ENCODE measurements at places on chromosomes 7 and 10. TPM values are rescaled to one million over a fixed set of nuclear protein-coding genes. Genes with fewer than 3 reads are reported as not detected.
A peak's percentile ranks its signal among the peaks of the same experiment; 100 is the strongest.

LGI1 gene
- total RNA-seq, result 174 TPM

PRSS1 gene
- not detected for total RNA-seq

FGFR2 gene
- 7.4 TPM for total RNA-seq

FERD3L gene
- total RNA-seq, result 0.96 TPM

SPDYE1 gene
- not detected for total RNA-seq

SFTPA1 gene
- not detected for total RNA-seq

GRCh38 chr10:18421726-18422293 lies 229.6 kb downstream of the NSUN6 start:
- no peak overlapping the region for H3K27ac ChIP-seq
- H3K27me3 ChIP-seq, result no peaks in the 10 kb centered on the region
- H3K4me1 ChIP-seq, result no peaks in the 10 kb centered on the region

DNA sequence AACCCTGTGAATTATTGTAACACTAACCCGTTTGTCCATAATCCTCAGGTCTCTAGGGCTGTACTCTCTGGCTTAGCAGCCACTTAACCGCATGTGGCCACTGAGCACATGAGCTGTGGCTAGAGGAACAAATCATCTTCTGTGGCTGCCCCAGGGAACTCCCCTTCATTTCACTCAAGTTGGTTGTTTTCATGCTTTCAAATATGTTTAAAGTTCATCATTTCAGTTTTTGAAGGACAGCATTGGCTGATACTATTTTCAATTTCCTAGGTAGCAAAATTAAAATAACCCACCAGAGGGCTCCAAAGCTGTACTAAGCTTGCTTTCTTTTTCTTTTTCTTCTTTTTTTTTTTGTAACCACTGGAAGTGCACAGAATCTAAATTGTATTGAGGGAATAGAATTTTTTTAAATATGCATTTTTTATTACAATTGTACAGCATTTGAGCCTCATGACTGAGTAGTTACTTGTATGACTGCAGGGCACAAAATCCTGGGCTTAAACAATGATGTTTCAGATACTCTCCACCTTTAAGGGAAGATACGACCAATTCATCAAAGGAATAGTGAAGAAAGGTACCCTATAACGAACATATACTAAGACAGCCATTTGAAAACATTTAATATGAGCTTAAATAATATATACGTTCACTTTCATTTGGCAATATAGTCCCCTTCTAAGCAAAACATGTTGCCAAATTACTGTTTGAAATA lies 38.6 kb downstream of the MRC1 start:
- H3K4me3 ChIP-seq, result no peak overlapping the region
- H3K4me1 ChIP-seq, result no peaks in the 10 kb centered on the region
- no peak for DNase-seq
- no peak overlapping the region for H3K27ac ChIP-seq
- H3K36me3 ChIP-seq, result no peaks in the 10 kb centered on the region

DNA sequence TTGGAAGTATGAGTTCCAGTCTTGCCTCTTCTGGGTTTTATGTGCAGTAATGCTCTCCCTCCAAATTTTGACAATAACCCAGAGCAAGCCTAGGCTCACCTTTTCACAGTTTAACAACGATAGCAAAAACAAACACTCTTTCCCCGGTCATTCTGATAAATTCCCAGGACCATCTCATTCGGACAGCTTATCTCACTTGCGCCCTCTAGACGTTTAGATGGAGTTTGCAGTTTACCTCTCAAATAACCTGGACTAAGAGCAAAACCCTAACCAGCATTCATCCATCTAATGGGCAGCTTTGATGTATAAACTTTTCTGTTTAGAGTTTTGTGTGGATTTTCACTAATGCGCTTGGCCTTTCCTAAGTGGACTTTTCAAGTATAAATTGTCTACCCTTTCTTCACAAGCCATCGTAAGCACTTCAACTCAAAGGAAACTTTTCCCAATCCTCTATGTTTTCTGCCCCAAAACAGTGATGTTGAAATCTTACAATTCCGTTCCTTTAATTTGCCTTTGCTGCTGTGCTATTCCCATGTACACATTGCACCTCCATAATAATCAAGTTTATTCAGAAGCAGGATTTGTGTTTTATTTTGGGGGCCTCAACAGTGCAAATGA lies 114.9 kb downstream of the HDAC9 start:
- DNase-seq, result no peak
- peaks cover 4% of the 10 kb centered on the region for H3K4me1 ChIP-seq
- H3K4me3 ChIP-seq, result no peak overlapping the region
- H3K36me3 ChIP-seq, result peaks cover 5% of the 10 kb centered on the region
- H3K27ac ChIP-seq, result no peak overlapping the region
- H3K27me3 ChIP-seq, result peaks cover 2% of the 10 kb centered on the region

DNA sequence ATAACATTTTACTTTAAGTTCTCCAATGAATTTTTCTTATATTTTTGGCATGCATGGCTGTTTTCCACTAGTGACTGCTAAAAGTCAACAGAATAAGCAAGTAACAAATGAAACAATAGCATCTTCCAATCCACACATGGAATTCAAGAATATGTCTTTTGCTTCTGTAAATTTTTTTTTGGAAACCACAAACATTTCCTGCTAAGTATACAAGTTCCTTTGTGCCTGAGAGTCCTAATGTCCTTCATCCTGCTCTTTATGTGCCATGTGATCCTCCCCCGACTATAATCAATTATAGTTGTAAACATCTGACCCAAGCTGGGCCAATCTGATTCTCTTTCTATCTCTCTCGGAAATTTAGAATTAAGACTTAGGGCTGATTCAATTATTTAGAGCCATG lies 61.2 kb downstream of the PPP1R3C start:
- H3K4me1 ChIP-seq, result peaks cover 6% of the 10 kb centered on the region
- H3K4me3 ChIP-seq, result no peak overlapping the region
- no peaks in the 10 kb centered on the region for H3K36me3 ChIP-seq
- H3K27ac ChIP-seq, result no peak overlapping the region
- DNase-seq, result no peak

DNA sequence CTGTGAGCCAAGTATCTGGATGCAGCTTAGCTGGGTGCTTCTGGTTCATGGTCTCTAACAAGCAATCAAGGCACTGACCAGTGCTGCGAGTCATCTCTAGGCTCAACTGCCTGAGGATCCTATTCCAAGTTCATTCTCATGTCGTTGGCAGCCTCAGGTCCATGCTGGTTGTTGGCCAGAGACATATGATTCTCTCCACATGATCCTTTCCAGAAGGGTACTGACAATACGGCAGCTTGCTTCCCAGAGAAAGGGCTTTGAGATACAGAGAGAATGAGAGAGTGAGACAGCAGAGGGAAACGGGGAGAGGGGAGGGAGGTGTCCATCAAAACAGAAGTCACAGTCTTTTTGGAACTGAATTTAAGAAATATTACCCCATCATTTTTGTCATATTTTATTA lies 405.6 kb downstream of the XPNPEP1 start:
- no peak overlapping the region for H3K4me3 ChIP-seq
- DNase-seq, result no peak
- no peaks in the 10 kb centered on the region for H3K27me3 ChIP-seq
- no peaks in the 10 kb centered on the region for H3K36me3 ChIP-seq
- no peak overlapping the region for H3K27ac ChIP-seq
- H3K4me1 ChIP-seq, result no peaks in the 10 kb centered on the region

DNA sequence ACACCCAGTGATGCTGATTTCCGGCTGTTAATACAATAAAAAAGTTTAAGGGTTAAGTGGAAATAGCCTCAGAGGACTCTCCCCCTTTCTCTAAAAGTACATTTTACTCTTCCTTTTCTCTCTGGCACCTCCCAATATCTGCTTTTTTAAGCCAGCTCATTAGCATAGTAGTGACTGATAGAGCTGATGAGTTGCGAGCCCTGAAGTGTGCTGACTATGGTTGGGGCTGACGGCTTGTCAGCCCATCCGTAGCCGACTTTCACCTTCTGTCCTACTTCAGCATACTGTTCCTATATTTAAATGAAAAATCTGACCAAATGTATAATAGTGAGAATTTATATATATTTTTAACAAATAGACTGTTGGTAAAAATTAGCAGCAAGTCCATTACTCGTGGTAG lies 80.0 kb downstream of the SHH start:
- H3K36me3 ChIP-seq, result no peaks in the 10 kb centered on the region
- H3K4me1 ChIP-seq, result peaks cover 22% of the 10 kb centered on the region
- peaks cover 4% of the 10 kb centered on the region for H3K27me3 ChIP-seq
- DNase-seq, result no peak
- H3K27ac ChIP-seq, result no peak overlapping the region

GRCh38 chr7:135914346-135914745 lies 62.8 kb downstream of the MTPN start:
- peaks cover 18% of the 10 kb centered on the region for H3K4me1 ChIP-seq
- no peak for DNase-seq
- no peak overlapping the region for H3K4me3 ChIP-seq

GRCh38 chr10:92590623-92591549 lies 2.0 kb upstream of the KIF11 start:
- H3K36me3 ChIP-seq, result no peaks in the 10 kb centered on the region
- peaks cover 6% of the 10 kb centered on the region for H3K27me3 ChIP-seq
- H3K4me1 ChIP-seq, result peaks cover 18% of the 10 kb centered on the region
- DNase-seq, result peak; percentile 62

GRCh38 chr10:8060704-8061121 lies 6.2 kb downstream of the GATA3 start:
- peaks cover 64% of the 10 kb centered on the region for H3K27me3 ChIP-seq
- H3K4me1 ChIP-seq, result peaks cover 3% of the 10 kb centered on the region
- H3K27ac ChIP-seq, result no peak overlapping the region

DNA sequence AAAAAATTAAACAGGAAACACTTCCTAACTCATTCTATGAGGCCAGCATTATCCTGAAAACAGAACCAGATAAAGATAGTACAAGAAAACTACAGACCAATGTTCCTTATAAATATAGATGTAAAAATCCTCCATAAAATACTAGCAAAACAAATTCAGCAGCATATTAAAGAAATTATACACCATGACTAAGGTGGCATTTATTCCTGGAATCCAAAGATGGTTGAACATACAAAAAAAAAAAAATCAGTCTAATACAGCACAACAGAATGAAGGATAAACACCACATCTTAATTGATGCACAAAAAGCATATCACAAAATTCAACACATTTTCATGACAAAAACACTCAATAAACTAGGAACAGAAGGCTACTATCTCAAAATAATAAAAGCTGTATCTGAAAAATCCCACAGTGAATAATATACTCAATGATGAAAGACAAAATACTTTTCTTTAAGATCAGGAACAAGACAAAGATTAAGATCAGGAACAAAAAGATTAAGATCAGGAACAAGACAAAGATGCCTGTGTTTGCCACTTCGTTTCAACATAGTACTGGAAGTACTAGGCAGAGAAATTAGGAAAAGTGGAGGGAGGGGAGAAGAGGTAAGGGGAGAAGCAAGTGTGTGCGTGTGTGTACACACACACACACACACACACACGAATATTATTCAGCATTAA lies 95.6 kb downstream of the SNX13 start:
- no peak for DNase-seq
- no peak overlapping the region for H3K27ac ChIP-seq
- no peaks in the 10 kb centered on the region for H3K27me3 ChIP-seq
- no peaks in the 10 kb centered on the region for H3K4me1 ChIP-seq

DNA sequence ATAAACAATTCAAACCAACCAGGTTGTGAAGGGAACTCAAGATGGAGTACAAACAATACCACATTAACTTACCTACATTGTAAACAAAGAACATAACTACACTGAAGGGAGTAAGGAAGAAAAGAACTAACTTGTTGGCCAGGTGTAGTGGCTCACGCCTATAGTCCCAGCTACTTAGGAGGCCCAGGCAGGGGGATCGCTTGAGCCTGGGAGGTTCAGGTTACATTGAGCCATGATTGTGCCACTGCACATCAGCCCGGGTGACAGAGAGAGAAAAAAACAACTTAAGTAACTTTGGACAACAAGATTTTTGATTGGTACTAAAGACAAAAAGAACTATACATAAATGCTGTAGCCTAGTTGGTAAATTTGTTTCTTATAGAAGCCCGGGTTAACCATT lies 68.8 kb downstream of the TRIL start:
- H3K27ac ChIP-seq, result no peak overlapping the region
- H3K36me3 ChIP-seq, result no peaks in the 10 kb centered on the region
- no peak overlapping the region for H3K4me3 ChIP-seq
- no peaks in the 10 kb centered on the region for H3K27me3 ChIP-seq
- no peaks in the 10 kb centered on the region for H3K4me1 ChIP-seq
